ENCODE measurements at places on chromosomes 3 and 15.

GRCh38 chr15:63299943-63300575, 22.7 kb downstream of the APH1B start:
- DNase-seq = no peak

- DNase-seq = no peak
These were observed 55.1 kb downstream of the HEG1 start for GRCh38 chr3:125000661-125001060.

- no peak for DNase-seq
These were observed 49.0 kb downstream of the CASR start for GRCh38 chr3:122232485-122232884.

- DNase-seq = no peak
These were observed 77.6 kb downstream of the GALK2 start for GRCh38 chr15:49247556-49248110.

DNA sequence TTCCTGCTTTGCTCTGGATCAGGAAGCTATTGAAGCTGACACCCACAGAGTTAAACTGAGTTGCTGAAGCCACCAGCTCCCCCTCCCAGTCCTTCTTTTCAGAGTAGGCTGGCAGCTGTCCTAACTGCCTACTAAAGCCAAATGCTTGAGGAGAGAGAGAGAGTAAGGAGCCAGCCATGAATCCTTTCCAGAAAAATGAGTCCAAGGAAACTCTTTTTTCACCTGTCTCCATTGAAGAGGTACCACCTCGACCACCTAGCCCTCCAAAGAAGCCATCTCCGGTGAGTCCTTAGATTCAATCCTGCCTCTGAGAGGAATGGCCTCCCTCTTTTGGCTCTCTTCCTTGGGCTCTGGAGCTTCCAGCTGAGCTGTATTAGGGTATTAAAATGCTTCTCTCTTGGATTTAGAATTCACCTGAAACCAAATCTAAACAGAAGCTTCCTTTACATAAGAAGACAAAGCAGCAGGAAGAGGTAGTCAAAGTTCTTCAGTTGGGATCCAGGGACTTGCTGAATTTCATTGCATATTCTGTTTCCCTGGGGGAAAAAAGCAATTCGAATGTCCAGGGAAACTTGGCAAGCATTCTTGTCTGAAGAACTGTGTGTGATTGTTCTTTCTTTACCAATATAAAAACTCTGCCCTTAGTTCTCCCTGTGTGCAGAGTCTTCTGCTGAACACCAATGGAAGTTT, at the start of gene SLC15A2:
Gene SLC15A2 (plus strand): TSS at position 101 of the 690 bp plus-strand sequence. CDS start 76 bp downstream, at position 177.
- no peak for DNase-seq

GRCh38 chr3:131007782-131008181, 18.8 kb downstream of the ASTE1 start:
- no peak for DNase-seq

- no peak for DNase-seq
These were observed 116.8 kb upstream of the SPATA16 start for GRCh38 chr3:173257797-173258196.

DNA sequence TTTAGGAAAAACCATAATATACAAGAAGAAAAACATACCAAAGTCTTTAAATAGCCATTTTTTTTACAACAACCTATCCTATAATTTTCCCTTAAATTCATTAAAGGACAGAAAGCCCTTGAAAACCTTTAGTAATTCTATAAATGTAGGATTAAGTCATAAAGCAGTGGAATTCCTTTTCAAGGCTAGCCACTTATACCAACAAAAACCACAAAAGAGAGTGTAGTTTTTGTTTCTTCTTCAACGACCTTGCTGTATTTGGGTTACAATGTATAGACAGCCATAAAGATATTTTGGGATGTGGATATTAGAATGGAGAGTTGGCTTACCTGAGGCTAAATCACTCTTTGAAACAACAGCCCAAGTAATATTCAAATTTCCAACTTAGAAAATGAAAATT, 296.6 kb upstream of the CDIN1 start:
- no peak for DNase-seq

DNA sequence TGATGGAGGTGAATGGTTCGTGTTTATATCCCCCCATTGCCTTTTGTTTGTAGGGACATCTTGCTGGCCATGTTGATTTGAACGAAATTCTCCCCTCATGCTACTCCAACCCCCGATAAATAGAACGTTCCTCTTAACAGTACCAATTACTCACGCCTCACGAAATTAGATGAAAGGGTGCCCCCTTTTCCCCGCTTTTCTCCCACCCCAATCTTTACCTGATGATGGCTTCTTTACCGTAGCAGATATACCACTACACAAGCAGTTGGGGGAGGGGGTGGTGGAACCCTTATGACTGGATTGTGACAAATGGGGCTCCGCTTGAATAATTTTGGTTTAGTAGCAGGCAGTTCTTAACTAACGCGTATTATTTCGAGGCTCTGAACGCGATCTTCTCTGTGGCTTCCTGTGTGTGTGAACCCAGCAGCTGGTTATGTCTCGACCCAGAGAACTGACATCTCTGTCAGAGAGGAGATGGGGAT, 1.1 kb downstream of the PIAS1 start:
- peak; percentile 36 for DNase-seq

GRCh38 chr15:28123408-28124023, 24.4 kb upstream of the OCA2 start:
- no peak for DNase-seq

GRCh38 chr15:47296881-47297280, 420.4 kb upstream of the SEMA6D start:
- DNase-seq = no peak

DNA sequence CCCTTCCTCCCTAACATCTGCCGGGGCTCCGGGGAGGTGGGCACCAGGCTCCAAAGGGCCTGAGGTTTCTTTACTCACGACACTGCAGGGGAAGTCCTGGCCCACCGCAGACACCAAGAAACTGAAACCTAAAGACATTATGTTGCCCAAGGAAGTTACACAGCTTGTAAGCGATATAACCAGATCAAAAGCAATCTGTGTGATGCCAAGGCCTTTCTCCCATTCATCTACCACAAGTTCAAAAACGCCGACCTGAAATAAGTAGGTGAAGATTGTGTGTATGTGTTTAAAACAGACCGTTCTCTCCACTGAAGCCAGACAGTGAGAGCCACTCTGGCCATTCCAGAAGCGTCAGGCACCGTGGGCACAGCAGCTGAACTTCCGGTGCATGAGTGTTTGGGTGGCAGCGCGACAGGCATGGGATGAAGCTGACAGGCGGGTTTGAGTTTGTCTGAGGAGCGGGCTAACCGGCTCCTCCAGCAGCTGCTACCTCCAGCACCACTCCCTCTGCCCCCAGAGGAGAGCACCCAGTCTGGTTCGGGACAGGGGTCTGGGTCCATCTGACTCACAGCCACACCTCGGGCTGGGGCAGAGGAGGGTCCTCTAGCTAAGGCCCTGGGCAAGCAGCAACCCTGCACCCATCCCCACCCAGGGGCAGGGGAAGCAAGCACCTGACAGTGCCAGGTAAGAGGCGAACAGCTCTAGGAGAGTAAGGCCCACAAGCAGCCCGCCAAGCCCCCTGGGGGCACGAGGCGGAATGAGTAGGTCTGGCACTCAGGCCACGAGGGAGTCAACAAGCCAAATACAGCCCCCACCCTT, 1.3 kb downstream of the TNK2 start:
- DNase-seq = peak; percentile 56

- DNase-seq = no peak
These were observed 180.2 kb upstream of the TTC14 start for GRCh38 chr3:180421721-180422120.

- DNase-seq = no peak
These were observed 170.0 kb downstream of the MBNL1 start for GRCh38 chr3:152438706-152439105.

- no peak for DNase-seq
These were observed 444.2 kb downstream of the SQOR start for GRCh38 chr15:46079046-46079445.

DNA sequence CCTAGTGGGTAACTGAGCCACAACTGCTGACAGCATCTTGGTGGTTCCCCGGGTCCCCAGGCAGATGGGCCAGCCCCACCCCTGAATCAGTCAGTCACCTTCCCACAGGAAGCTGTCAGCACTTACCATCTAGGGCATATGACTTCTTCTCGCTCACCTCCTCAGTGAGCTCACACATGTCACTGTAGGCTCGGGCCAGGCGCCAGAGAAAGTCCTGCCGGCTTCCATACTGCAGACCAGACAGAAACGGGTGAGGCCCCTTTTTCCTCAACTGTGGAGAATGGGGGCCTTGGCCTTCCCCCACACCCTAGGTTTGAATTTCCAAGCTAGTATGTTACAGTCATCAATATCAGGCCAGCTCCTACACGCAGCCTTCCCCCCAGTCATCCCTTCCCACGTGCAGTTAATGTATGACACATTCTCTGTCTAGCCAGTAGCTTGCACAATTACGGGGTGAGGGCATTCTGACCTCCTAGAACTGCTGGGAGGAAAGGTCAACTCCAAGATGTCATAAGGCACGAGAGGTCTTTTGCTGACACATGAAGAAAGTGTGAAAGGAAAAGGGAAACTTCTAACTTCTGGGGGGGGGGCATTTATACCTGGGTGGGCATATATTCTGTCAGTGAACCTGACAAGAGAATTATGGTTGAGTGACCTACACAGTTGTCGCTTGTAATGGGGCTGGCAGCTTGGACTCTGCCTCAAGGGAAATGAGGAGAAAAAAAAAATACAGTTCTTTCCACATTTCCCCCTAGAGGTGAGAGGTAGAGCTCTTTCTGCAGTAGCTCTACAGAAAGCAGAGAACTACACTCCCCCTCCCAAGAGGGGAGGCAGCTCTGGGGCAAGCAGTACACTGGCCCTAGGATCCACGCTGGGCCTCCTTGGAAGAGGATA, 10.9 kb downstream of the RMDN3 start:
- DNase-seq = peak; percentile 59

DNA sequence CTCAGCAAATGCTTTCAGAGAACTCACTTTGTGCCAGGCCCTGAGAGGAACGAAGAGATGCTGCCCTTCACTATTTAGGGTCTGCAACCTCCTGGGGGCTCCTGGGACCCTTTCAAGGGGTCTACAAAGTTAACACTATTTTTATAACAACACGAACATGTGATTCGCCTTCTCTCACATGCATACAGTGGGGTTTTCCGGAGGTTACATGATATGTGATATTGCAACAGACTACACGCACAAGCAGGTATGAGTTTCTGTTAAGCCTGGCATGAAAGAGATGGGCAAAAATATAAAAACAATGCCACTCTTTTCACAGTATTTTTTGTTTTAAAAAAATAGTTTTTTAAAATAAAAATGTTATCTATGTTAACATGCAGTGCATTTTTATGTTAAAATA, 10.3 kb downstream of the STARD5 start:
- no peak for DNase-seq

DNA sequence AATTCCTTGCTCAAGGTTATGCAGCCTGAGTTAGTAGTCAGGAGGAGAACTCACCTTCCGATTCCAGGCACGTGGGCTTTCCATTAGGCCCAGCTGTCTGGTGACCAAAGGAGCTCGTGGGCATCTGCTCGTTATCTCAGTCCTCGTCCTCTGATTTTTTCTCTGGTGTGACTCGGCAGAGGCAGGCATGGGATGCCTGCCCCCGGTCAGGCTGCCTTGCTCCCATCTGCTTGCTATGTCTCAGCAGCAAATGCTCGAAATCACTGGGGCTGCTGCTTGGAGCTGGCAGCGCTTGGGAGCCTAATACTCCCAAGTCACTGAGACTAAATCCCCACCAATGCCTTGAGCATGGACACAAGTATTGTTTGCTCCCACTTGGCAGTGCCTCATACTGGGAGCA, 84.5 kb upstream of the NMNAT3 start:
- DNase-seq = no peak

DNA sequence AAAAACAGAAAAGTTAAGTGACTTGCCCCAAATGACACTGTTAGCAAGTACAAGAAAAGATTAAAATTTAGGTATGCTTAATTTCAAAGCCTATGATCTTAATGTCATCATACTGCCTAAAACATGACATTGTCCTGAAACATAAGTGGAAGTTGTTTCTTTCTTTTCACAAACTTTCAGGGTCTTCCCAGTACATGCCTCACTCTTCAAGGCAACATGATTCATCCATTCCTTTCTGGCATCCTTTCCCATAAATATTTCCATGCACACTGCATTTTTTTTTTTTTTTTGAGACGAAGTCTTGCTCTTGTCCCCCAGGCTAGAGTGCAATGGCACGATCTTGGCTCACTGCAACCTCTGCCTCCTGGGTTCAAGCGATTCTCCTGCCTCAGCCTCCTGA, 42.5 kb upstream of the KPNA4 start:
- DNase-seq = no peak

GRCh38 chr3:13553686-13554085, 4.8 kb downstream of the FBLN2 start:
- DNase-seq = no peak

GRCh38 chr3:120496278-120497002, 45.6 kb upstream of the FSTL1 start:
- no peak for DNase-seq

DNA sequence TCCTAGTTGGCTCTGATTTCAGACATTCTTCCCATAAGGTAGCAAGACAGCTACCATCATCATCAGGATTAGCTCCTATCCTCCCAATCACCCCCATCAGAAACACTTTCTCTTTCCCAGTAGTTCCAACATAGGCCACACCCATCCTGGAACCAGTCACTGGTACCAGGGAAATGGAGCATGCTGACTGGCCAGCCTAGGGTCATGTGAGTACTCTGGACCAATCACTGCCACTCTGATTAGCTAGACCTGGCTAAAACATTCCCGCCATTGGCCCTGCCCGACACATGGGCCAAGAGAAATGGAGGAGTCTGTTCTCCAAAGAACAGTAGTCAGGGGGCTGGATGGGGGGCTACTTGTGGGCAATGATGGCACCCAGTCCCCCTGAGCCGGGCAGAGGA, 12.4 kb downstream of the EFCC1 start:
- no peak for DNase-seq

DNA sequence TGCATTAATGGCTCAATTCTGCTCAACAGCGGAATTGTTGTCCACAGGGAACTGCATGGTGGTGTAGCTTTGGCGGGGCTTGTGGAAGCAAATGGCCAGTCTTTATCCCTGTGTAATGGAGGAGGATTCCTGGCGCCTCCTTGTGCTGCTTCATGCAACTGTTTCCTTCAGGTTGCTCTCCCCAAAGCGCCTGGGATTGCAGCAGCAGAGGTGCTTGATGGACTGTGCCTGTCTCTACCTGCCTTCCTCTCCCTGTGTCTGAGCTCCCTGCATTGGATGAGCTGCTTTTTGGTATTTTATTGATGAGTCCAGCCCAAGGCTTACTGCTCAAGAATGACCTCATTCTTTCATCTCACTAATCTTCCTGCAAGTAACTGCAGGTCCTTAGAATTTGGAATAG, 72.9 kb upstream of the NDN start:
- DNase-seq = no peak

DNA sequence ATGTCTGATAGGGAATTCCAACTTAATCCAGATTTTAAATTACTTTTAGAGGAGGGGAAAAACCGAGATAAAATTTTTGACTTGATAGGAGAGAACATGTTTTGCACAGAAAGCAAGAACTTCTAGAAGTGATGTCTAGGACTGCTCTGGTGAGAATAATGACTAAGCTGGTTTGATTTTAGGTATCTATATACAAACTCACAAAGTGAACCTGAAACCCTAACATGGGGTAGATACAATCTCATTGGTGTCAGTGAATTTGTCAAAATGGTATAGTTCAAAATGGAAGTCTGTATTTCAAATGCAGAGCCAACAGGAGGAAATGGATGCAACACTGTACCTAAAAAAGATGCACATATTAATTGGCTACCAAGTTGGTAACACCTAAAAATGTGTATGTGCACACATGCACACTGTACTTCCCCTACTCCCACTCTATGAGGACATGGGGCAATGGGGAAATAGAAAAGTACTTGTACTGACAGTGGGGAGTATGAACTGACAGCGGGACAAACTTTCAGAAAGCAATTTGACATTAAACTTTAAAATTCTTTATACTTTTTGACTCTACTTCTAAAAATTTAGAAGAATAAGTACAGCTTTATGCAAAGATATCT, 53.0 kb downstream of the NR1I2 start:
- DNase-seq = no peak

- no peak for DNase-seq
These were observed 179.3 kb upstream of the MME start for GRCh38 chr3:154900816-154901215.

Measured in stimulated activated CD8-positive, alpha-beta memory T cell treated with anti-CD3 and anti-CD28 coated beads, Interleukin-2, amount 100 ng/mL, for 48 hours (primary cell).